ENCODE measurements at places on chromosomes 6 and 20.

DNA sequence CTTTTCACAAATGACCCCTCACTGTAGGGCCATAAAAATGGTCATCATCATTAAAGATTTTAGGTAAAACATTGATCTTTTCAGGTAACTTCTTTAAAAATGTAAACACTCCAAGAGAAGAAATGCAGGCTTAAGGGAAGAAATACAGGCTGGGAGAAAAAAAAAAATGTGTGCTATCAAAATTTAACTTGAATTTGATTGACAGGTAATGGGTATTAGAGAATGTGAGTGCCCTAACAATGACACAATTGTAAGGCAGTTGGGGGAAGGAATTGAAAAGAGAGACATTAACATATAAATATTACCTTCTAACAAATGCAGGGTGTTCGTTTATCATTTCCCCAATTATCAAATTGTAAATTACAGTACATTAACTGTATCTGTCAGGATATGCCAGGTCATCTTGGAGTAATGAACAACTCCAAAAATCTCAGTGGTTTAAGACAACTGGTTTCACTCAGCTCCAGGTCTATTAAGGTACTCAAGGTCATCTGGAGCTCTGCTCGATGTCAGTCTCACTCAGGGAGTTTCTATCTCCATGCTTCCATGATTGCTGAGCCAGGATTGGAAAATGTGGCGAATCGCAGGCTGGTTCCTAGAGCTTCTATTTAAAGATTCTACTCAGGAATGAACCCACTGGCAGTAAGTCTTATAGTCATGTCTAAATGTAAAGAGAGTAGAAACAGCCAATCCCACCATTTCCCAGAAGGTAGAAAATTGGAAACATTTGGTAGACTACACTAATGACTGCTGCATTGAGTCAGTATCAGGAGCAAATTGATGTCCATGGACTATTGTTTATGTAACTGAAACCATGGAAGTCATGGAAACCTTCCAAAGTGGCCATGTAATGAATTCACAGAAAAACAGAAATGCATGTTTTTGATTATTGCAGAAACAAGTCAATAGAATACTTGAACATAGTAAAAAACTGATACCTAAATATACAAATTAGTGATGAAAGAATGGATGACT, 55.6 kb downstream of the FRK start:
- no peak for DNase-seq

GRCh38 chr20:32439132-32439829, 81.2 kb downstream of the ASXL1 start:
- DNase-seq: no peak

GRCh38 chr6:35724059-35724458, 12.8 kb upstream of the ARMC12 start:
- no peak for DNase-seq

DNA sequence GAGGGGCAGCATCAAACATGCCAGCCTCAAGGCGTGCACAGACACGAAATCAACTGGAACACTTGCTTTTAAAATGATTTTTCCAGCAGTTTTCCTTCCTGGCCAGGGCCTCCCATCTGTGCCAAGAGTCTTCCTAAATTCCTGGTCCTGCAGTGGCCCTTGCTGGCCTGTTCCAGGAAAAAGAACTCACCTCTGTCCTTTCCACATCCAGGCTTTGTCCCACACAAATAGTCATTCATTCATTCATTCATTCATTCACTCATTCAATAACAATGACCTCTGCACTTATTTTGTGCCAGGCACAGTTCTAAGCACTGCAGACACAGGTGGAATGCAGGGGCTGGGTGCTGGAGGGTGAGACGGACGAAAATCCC, 89.0 kb upstream of the CCDC167 start:
- DNase-seq: no peak

- no peak for DNase-seq
These were observed 24.9 kb downstream of the DSE start for GRCh38 chr6:116395647-116396046.

- DNase-seq: no peak
These were observed 177.8 kb downstream of the CDKAL1 start for GRCh38 chr6:20712011-20712410.

Measured in NAMALWA (cell line).